Occipital lobe (tissue), 3 donors: ENCODE measurements at places on chromosomes 4 and X.

GRCh38 chr4:70559211-70559830 is 32.7 kb upstream of the AMBN start:
- DNase-seq: peak; percentile 0

- DNase-seq: peak; percentile 1
Observed at GRCh38 chr4:186761393-186761792, 37.7 kb upstream of the FAT1 start.

- DNase-seq: no peak
Observed at GRCh38 chrX:14798805-14799397, 74.0 kb downstream of the FANCB start.

GRCh38 chr4:85556283-85556682 is 81.3 kb downstream of the ARHGAP24 start:
- DNase-seq: no peak

DNA sequence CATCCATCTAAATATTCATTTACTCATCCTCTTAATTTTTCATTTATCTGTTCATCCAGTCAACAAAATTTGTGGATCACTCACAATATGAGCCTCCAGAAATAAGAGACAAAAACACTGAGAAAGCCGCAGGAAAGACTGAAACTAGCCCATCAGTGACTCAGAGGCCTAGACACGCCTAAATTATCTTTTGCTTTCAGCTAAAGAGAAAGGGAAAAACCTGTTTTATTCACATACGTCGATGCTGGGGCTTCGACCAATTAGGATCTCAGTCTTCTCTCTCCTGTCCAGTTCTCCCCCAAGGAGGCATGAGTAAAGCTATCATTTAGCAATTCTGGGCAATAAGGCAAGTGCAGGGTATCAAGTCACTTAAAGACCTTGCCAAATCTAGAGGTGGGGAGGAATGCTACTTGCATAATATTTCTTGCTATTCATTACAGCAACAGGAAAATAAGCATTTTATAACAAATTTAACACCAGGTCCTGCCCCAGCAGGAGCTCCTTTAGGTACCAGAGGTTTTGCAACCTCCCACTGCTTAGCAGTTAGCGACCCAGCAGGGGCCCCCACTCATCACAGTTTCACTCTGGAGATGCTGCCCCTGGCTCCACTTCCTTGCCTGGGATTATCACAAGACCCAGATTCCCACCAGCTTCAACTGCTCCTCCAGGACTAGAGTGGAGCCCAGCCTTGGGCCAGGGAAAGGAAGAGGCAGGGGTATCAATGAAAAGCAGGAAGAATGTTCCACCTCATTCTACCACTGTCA is 30.1 kb upstream of the TMEM154 start:
- DNase-seq: no peak

DNA sequence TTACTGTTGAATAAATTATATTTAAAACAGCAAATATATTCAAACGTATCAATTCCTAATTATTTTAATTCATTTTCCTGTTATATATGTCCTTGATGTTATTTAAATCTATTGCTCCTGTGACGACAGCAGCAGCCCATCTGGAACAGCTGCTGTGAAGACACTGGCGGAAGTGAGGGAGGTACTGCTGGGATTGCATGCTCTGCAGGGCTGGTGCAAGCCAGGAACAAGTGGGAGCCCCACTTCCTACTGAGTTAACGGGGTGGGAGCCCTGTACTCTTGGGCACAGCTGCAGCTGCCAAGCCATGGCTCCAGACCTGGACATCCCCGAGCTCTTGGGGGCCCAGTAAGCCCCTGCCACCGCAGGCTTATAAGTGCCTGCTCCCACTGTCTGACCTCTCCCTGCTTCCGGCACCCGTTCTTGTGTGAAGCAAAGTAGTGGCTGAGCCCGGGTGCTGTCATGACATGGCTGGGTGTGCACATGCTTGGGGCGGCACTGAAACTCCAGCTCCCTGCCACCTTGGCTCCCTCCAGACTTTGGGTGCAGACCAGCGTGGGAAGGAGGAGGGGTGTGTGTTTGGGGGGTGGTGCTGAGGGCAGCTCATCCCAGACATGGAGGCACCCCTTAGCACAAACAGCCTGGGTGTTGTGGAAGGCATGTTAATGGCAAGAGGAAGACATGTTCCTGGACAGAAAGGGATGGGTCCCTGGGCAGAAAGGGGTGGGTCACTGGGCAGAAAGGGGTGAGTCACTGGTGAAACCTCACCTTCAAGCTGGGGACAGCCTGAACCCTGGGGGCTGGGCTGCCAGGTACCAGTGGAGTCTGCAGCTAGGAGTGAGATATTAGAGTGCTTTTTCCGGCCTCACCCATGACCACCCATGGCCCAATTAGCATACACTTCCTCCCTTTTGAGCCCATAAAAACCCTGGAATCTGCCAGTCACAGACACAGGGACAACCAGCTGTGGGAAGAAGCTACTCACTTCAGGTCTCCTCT is 1981.3 kb upstream of the IGFBP7 start:
- no peak for DNase-seq

GRCh38 chrX:9132036-9132638 is 98.2 kb upstream of the FAM9B start:
- DNase-seq: no peak

DNA sequence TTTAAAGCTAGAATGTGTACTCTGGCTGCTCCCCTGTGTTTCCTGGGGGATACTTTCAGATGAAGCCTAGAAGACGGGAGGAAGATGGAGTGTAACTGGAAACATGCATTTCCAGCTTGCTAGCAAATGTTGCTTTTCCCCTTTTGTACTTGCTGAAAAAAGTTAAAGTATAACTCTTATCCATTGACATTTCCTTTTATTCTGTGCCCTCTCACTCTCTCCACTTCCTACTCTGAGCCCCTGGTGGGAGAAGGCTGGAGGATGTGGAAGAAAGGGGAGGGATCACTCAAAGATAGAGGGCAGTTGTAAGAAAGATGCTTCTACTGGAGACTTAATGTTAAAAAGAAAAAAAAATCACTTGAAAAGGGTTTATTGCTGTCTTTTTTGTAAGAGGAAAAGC is 396.5 kb downstream of the DTHD1 start:
- no peak for DNase-seq

DNA sequence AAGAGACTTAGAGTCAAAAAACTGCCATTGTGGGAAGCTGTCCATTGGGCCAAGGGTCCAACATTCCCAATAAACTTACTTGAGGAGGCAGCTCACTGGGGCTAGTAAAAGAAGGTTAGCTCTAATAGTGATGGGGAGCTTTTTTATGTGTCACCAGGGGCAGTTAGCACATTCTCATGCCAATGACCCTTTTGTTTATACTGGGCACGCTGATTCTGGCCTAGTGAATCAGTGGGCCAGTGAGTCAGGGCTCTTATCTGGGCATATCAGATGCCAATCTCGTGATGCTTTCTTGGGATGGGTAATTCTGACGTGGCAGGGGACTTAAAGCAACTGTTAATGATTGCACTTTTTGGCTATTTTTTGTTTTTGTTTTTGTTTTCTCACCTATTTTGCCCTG is 27.8 kb downstream of the TCEAL1 start:
- no peak for DNase-seq

- no peak for DNase-seq
Observed at GRCh38 chr4:182235021-182235795, 8.0 kb upstream of the TENM3 start.

DNA sequence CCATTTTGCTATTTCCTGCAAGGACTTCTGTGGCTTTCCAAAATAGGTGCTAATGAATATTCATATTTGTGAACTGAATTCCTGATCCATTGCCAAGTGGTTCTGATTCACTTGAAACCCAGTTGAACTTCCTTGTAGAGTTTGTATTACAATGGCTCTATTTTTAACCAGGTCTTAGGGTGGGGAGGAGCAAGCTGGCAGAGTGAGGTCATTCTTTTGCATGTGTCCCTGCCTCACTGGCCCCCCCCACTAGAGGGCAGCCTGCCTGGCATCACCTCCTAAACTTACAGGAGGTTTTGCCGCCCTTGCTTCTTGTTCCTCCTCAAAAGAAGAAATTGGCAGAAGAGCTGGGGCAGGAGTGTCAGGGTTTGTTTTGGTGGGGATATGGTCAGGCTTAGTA is 10.5 kb downstream of the PTTG2 start:
- no peak for DNase-seq

DNA sequence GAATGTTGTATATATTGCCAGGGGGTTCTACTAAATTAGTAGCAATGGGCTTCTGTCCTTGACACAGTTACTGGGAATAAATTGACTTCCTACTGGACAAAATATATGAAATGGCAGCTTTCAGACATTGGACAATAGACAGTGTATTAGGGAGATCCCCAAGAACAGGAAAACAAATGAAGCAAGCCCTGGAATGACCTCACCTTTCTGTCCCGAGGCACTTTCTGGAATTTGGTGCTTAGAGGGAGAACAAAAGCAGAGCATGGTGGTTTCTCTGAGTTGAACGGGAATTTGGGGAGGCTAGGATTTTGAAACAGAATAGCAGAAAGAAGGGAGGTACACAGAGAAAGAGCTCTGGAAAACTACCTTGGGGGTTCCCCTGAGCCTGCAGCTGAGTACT is 187.7 kb upstream of the MAGEB2 start:
- DNase-seq: no peak

DNA sequence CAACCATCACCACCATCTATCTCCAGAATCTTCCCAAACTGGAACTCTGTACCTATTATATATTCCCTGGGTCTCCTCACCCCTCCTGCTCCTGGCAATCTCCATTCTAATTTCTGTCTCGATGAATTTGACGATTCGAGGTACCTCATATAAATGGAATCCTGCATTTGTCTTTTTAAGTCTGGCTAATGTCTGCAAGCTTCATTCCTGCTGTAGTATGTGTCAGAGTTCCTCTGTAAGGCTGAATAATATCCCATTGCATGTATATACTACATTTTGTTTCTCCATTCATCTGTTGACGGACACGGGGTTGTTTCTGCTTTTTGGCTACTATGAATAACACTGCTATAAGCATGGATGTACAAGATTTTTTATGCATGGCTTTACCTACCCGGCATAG is 19.5 kb downstream of the PRKG2 start:
- no peak for DNase-seq

- no peak for DNase-seq
Observed at GRCh38 chr4:7361280-7361895, 73.3 kb downstream of the PSAPL1 start.

DNA sequence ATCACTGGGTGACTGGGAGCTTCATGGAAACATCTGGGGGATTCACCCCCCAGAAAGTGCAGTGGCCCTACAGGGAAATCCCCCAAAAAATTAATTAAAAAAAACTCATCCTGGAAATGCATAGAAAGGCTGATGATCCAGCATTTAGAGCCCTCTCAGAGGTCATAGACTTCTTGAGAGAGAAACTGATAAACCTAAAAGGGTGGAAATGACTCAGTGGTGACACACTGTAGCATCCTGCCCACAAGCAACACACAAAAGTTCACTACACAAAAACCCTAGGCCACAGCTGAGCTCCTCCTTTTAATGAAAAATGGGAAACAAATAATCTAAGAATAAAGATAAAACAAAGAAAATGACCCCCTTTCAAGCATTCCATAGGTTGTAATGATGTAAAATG is 911.5 kb downstream of the GLUD2 start:
- no peak for DNase-seq
